ENCODE measurements at places on chromosomes 3 and 15. TPM values are rescaled to one million over a fixed set of nuclear protein-coding genes. Genes with fewer than 3 reads are reported as not detected.

GOLGA8S gene
- under 0.01 TPM for total RNA-seq

DNA sequence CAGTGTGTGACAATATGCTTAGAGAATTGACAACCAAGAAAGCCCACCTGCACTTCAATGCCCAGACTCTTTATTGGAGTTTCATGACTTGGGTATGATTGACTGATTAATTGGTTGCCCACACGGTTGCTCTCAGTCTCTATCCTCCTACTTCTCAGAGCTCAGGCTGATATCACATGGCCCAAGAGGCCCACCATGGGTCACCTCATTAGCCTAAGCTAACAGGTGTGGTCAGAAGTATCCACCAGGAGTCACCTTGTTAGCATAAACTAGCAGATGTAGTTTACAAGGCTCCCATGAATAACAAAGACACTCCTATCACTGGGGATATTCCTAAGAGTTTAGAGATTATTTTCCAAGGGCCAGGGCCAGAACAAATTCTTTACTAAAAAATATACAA is 120.2 kb upstream of the MBNL1 start:
- no peak for DNase-seq

DNA sequence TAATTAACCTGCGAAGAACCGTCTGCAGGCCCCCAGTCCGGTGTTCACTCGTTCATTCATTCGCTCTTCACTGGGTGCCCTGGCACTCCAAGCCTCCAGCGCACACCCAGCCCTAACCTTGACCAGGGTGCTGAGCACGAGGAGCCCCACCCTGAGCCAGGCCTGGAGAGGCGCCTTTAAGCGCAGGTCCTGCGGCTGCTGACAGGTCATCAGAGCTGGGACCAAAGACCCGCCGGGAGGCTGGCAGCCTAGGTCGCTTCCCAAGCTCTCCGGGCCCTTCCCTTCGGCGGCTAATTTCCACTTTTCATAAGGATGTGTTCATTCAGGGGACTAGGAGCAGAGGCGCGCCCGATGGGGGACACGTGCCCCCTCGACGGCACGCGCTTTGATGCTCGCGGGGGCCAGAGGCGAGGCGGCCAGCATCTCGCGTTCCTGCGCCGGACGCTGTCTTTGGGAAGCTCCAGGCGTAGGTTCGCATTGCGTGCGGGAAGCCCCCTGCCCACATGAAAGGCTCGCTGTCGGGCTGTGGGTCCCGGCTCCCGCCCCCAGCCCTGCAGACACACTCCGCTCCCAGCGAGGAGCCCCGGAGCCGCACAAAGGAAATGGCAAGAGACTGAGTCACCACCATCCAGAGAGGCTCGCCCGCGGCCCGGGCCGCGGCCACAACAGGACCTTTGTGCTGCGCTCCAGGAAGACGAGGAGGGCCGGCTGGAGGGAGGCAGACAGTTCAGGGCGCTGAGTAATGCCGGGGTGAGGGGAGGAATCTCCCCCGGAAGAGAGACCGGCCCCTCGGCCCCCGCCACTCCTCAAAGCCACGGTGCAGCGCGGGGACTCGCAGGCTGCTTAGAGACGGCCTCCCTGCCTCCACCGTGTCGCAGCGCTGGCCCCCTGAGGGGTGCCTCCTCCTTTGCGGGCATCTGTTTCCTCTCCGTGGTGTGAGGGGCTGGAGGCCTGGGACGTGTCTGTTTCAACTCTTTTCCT is 266.4 kb upstream of the HES1 start:
- DNase-seq = peak; percentile 91

DNA sequence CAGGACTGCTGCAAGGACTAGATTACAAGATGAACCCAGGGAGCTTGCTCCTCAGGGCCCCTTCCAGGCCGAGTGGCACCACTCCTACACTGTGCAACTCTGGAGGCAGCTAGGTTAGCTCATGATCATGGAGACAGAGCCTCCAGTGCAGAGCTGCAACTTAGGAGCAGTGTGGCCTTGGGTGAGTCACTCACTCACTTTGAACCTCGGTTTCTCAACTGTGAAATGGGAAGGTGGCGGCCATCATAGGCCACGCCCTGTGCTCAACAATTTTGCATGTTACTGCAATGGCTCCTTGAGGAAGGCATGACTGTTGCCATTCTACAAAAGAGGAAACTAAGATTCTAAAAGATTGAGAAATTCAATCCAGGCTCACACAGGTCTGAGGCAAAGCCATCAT is 11.2 kb upstream of the CXCR6 start:
- no peak for DNase-seq

ATR gene
- 28.0 TPM for total RNA-seq

- DNase-seq = no peak
Measured at GRCh38 chr3:194849166-194849875, 163.6 kb downstream of the FAM43A start.
